Renal pelvis (tissue), 12 donors: ENCODE measurements at places on chromosomes 16 and 17. TPM values are rescaled to one million over a fixed set of nuclear protein-coding genes. Genes with fewer than 3 reads are reported as not detected.

DNA sequence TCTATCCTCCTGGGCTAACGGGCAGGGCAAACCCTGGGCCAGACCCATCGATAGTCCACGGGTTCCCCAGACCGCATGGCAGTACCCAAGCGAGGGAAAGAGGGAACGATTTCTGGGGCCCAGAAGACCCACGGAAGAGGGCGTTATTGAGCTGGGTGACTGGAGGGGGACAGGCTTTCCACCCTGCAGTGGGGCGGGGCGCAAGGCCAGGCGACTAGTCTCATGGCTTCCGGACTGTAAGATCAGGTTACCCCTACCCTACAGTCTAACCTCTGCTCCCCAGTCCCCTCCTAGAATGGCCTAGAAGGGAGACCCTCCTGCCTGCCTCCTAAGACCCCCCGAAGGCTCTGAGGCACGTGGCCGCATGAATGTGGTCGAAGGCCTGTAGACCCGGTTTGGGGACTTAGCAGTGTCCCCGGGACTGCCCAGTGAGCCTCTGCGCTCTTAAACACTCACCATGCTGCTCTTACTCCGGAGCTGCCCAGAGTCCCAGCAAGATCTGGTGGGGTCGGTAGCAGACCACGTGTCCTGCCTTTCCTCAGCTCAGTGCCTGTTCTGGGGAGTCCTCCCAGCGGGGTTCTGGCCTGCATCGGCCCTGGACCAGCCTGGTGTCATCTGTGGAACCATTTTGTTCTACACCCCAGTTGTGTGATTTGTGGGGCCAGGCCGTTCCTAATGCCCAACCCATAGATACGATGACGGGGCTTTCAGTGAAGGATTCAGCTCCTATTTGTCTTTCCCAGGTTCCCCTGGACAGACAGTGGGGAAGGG is 13.2 kb upstream of the AURKB start:
- DNase-seq, result peak; percentile 55

DNA sequence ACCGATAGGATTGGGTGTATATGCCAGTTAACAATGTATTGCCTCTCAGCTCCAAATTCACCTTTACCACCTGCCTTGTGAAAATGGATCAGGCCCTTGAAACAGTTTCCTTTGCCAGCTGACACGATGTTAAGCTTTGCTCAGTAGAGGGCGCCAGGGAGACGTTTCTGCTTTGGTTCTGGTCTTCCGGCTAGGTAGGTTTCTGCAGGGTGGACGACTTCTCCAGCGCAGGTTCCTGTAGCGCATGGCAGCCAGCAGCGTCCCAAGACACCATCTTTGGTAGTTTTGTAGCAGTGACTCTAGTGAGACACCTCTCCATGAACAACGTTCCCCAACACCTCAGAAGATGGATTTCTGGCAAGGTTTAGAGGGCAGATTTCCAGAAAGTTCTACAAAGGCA is 24.0 kb downstream of the SYCE1L start:
- DNase-seq, result no peak

- no peak for DNase-seq
Observed at GRCh38 chr16:81535679-81536360, 91.2 kb downstream of the CMIP start.

DNA sequence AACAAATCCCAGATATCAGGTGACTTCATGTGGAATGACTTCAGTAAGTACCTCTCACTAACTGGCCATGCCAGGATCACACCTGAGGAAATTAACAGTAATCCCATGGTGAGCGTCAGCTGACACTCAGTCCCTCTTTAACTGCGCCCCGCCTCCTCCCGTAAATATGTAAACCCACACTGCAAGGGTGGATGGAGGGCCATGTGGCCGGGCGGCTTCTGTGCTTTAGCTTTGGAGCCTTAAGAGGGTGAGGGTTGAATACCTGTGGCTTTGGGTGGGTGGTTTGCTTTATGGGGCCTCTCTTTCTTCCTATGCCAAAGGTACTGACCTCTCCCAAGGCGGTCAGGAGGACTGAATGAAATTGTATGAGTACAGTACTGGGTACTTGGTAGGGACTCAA is 141.7 kb downstream of the MRM1 start:
- DNase-seq, result no peak

DNA sequence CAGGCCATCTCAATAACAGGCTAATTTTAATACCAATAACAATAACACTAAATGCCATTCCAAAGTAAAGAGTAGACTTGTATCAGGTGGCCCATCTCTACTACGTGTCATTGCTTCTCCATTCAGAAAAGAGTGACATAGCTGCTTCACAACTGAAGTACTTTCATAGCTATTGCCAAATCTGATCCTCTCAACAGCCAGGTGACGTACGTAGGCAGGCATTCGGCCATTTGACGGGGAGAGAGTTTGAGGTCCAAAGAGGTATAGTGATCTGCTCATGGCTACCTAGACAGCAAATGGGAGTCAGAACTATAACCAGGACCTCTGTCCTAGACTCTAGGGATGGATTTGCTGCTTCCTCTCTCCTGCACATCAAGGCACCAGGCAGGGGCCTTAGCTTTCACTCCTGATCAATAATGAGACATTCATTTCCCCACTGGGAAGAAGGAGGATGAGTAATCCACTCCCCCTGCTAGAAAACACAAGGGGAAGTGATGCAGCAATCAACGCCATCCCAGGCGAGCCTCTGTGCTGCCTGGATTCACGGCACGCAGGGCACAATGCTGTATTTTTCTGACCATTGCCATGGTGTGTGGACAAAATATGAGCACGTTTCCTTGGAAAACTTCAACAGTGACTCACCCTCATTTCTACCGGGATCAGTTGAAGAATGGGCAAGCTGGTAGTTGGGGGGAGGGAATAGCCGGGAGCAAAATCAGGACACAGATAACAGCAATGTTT is 80.9 kb downstream of the SPACA3 start:
- DNase-seq, result no peak

GRCh38 chr16:57091200-57091974 is 996 bp upstream of the CPNE2 start:
- DNase-seq, result peak; percentile 24

- DNase-seq, result peak; percentile 26
Observed at GRCh38 chr17:32461853-32462617, 17.7 kb downstream of the PSMD11 start.

DNA sequence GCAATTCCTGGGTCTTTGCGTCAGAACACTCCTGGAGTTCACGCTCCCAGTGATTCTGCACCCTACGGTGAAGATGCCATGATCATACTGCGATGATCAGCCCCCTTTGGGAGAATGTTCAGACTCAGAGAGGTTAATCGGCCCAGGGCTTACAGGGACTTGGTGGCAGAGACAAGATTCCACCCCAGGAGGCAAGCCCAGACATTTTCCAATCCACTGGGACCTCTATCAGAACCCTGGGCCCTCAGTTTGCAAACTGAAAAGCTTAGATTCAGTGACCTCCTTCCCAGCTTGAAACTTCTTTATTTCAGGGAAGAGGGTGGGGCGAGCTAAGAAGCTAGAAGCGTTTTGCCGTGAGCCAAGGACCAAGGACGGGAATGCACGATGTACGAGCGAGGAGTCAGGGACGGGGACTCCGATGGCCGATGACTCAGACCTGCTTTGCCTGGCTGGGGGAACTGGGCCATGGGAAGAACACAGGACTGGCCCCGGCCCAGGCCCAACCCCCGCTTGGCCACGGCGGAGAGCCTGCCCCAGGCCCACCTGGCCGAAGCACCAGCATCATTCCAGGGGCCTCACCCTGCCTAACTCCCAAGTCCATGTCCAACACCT is 34.7 kb downstream of the SOCS3 start:
- DNase-seq, result no peak

DNA sequence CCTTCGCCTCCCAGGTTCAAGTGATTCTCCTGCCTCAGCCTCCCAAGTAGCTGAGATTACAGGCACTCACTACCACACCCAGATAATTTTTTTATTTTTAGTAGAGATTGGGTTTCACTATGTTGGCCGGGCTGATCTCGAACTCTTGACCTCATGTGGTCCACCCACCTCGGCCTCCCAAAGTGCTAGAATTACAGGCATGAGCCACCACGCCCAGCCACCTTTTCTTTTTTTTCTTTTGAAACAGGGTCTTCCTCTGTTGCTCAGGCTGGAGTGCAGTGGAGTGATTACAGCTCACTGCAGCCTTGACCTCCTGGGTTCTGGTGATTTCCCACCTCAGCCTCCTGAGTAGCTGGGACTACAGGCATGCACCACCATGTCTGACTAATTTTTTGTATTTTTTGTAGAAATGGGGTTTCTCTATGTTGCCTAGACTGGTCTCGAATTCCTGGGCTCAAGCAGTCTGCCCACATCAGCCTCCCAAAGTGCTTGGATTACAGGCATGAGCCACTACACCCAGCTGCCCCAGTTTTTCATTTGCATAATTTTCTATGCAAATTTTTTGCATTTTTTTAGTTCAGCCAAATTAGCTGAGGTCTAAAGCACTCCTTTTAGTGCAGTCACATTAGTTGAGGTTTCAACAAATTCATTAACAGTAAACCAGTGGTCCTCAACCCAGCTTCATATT is 11.3 kb downstream of the WWP2 start:
- no peak for DNase-seq

DNA sequence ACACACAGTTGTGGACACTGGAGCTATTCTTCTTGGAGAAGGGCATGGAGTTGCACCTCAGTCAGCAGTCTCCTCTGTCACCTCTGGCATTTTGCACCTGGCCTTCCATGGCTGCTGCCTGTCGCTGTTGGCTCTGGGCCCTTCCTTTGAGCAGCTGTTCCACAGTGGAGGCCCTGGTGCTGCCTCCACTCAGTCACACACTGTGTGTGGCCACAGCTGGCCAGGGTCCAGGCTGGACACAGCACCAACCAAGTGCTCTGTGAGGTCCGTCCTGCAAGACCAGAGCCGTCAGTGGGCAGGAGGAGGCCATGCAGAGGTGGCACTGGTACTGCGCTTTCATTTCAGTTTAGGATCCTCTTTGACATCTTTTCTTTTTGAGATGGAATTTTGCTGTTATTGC is 21.6 kb upstream of the MED9 start:
- no peak for DNase-seq

DNA sequence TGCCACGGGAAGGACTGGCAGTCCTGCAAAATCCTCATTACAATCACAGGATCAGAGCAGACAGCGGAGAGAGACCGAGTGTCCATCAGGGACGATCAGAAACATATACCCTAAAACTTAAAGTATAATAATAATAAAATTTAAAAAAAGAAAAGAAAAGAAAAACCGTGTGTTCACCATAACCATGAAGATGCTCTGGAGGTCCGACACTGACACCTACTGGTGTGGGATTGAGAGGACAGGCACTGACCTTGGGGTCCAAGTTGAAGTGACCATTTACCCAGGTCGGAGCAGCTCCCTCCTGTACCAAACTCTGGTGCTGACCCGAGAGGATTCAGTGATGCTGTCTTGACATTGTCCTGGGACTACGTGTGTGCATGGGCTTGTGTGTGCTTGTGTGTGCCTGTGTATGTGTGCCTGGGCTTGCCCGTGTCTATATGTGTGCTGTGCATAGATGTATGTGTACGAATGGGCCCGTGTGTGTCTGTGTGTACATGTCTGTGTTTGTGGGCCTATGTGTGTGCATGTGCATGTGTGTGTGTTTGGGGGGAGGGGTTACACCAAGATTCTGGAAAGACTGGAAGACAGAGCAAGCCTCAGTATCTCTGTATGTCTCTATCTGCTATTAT is 10.0 kb upstream of the CD300LD start:
- no peak for DNase-seq

- no peak for DNase-seq
Observed at GRCh38 chr17:15371376-15372130, 30.2 kb upstream of the TEKT3 start.

DNA sequence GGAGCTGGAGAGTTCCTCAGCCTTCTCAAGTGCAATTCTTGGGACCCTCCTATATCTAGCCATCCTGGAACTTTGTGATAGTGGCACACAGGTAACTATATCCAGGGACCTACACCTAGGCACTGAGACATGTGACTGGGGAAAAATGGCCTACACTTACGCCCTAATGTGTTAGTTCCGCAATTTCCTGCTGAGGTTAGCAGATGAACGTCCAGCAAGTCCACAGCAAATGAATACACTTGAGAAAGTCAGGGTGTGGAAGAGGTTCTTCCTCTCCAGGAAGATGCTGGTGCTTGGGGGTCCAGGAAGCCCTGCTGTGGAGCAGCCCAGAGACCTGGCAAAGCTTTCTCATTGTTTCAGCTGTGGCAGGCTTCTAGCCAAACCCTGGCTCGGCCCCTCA is 20.8 kb downstream of the PIK3R5 start:
- DNase-seq, result no peak

DNA sequence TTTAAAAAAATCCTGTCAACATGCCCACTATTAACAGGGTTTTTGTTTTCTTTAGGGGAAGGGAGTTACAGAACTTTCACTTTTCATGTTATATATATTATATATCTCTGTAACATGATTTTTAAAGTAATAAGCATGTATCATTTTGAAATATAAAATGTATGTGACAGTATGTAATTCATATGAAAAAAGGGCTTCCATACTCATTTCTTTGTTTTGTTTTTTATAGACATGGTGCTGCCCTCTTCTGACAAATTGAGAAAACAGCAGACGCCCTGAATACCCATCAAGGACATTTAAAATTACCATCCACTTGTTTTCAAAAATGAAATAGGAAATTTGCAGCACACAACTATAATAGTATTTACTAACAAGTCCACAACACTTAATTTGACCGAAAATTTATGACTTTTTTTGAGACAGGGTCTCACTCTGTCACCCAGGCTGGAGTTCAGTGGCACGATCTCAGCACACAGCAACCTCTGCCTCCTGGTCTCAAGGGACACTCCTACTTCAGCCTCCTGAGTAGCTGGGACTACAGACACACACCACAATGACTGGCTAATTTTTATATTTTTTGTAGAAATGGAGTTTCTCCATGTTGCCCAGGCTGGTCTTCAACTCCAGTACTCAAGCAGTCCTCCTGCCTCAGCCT is 30.4 kb downstream of the CFDP1 start:
- no peak for DNase-seq

Gene CCDC154
- polyA plus RNA-seq, result 2.3 TPM

Gene CD300LG
- 1.6 TPM for polyA plus RNA-seq

Gene MRPL45
- 58.8 TPM for polyA plus RNA-seq

Gene G6PC1
- 4.7 TPM for polyA plus RNA-seq

Gene KRT39
- not detected for polyA plus RNA-seq

Gene EEF2K
- 15.1 TPM for polyA plus RNA-seq

Gene CTRL
- 8.4 TPM for polyA plus RNA-seq

Gene TSPAN10
- 2.6 TPM for polyA plus RNA-seq
